ENCODE measurements at places on chromosomes 13 and 19.

DNA sequence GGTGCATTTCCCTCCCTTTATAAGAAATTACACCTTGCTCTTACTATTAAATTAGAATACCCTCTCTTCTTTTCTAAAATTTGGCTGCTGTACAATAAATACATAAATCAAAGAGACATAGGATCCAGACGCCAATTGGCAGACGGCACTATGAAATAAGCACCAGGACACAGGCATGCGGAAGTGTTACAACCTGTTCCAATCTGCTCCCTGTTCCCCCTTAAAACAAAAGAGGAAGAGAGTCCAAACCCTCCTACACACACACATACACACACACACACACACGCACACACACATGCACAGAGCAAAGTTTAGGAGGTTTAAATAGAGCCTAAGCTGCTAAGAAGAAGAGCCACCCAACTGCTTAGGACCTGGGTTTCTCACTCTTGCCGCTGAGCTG, 75.6 kb upstream of the ZNF507 start:
- no peak for DNase-seq

DNA sequence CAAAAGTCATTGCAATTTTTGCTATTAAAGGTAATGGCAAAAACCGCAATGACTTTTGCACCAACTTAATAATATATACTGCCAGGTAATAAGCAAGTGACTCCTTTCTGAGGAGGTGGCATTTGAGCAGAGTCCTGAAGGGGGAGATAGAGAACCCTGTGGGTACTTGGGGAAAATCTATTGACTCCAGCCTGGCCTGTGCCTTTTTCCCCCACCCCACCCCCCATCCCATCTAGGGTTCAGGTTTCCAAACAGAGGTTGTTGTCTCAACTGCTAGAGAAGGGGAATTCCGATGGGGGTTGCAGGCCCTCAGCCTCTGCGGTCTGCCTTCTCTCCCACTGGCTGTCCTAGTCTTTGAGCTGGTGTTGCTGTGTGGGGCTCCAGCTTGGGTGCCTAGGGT, 11.5 kb downstream of the S1PR2 start:
- DNase-seq: peak; percentile 66

GRCh38 chr13:68190818-68191217, 960.7 kb upstream of the PCDH9 start:
- no peak for DNase-seq

- DNase-seq: no peak
Observed at GRCh38 chr13:73187106-73187505, 128.3 kb downstream of the KLF5 start.

- DNase-seq: peak; percentile 77
Observed at GRCh38 chr13:76886292-76887075, at the start of gene KCTD12. KCTD12 (minus strand) TSS chr13:76886405; CDS start chr13:76886148, 257 bp downstream.

DNA sequence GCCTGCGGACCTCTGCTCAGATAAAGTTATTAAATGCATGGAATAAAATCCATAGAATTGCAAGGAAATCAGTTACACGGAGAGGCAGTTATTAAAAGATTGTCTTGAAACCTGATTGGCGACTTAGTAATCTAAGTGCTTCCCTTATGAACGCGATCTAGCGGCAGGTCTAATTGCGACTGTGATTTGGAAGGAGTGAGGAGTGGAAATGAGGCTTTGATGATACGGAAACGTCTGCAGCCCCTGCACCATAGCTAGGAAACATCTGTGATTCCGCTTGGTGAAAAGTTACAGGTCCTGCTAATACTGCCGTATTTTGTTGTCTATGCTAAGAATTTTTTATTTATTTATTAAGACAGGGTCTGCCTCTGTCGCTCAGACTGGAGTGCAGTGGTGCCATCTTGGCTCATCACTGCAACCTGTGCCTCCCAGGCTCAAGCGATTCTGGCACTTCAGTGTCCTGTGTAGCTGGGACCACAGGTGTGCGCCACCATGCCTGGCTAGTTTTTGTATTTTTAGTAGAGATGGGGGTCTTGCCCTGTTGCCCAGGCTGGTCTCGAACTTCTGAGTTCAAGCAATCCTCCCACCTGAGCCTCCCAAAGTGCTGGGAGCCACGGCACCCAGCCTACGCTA, 887 bp downstream of the NDUFS7 start:
- no peak for DNase-seq

- DNase-seq: no peak
Observed at GRCh38 chr13:93227280-93227877, 772 bp downstream of the GPC6 start.

DNA sequence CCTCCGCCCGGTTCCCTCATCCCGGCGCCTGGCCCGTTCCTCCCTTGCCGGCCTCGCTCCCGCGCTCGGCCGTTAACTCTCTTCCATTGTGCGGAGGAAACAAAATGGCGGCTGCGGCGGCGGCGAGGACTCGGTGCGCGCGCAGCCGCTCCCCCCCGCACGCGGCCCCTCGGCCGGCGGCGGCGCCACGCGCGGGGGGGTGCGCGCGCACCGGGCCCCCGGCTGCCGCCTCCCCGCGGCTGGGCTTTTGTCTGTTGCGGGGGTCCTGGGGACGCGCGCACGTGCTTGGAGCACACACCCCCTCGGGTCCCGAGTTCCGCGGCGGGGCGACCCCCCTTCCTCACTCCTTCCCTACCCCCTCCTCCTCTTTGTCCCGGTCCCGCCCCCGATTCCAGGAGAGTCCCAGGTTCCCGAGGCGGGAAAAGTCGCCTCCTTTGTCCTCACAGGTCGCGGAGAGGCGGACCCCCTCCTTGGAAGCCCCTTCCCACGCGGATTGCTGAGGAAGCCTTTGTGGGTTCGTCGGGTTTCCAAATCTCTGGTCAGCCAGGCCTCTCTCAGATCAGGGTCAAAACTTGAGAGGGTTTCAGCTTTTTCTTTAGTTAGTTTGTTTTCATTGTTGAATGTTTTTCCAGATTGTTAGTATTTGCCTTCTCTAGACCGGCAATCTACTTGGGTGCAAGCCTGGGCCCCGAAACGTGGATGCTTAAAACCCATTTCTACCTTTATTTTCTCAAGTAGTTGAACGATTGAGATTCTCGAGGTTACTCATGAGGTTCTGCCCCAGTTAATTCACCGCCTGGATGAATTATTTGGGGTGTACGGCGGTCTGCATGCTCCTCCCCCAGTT, 687 bp downstream of the ILF3 start:
- peak; percentile 78 for DNase-seq

- no peak for DNase-seq
Observed at GRCh38 chr13:97288486-97288900, 66.4 kb downstream of the MBNL2 start.

GRCh38 chr19:12666265-12667048, at the start of the genes MAN2B1 and WDR83:
MAN2B1 (minus strand) TSS chr19:12666742; CDS start chr19:12666701, 41 bp downstream.
WDR83 (plus strand) TSS chr19:12666807; CDS start chr19:12669791, 2,984 bp downstream.
- DNase-seq: peak; percentile 83

- no peak for DNase-seq
Observed at GRCh38 chr13:112120031-112120373, 53.1 kb downstream of the SOX1 start.

- DNase-seq: no peak
Observed at GRCh38 chr13:99165753-99166587, 34.7 kb upstream of the UBAC2 start.

DNA sequence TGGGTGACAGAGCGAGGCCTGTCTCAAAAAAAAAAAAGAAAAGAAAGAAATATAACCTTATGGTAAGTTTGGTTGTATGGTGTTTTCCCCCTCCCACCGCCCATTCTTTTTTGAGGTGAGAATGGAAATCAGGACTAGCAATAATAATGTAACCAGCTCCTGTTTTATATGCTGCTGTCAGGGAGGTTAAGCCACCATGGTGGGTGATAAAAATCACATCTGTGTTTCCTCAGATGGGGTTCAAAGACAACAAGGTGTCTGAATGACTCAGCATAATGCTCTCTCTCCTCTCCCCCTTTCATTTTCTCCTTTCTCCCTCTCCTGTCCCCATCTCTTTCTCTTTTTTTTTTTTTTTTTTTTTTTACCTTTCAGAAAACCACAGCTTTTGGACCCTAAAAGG, 28.3 kb upstream of the GARRE1 start:
- DNase-seq: no peak

GRCh38 chr13:106100171-106100919, 435.1 kb downstream of the EFNB2 start:
- DNase-seq: no peak

GRCh38 chr13:80036845-80037504, 304.0 kb downstream of the SPRY2 start:
- no peak for DNase-seq

- DNase-seq: no peak
Observed at GRCh38 chr13:36917311-36917710, 2.7 kb downstream of the SMAD9 start.

DNA sequence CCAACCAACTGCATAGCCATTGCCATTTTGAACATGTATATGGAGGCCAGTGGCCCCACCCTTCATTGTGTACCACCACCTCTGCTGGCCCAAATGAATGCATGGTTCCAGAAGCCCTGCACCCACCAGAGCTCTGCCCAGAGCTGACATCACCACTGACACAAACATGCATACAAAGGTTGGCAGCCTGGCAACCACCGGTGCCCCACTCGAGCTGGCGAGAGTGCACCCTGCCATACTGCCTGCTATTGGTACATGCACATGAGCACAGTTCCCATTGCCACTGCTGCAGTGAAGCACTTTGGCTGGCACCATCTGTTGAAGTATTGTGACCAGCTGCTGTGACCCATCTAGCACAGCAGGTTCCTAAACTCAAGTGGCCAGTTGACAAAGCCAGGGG, 1564.9 kb downstream of the OLFM4 start:
- no peak for DNase-seq

- no peak for DNase-seq
Observed at GRCh38 chr19:48308631-48309586, 16.4 kb upstream of the EMP3 start.

DNA sequence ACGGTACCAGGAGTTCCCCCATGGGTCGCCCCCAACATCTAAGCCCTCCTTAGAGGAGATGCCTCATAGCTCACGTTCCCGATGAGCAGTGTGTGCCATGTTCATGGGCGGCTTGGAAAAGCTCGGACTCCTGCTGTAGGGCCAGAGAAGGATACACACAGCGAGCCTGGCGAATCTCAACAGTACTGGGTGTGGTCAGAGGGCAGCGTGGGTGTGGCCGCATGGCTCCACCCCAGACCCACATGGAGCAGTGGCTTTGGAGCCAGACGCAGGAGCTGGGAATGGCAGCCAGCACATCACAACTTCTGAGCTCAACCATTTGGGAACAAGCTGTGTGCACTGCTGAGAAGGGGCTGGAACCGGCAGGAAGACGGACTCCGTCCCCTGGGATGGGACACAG, 15.6 kb downstream of the CAPS start:
- DNase-seq: no peak

- no peak for DNase-seq
Observed at GRCh38 chr13:73254827-73255226, 196.0 kb downstream of the KLF5 start.

- no peak for DNase-seq
Observed at GRCh38 chr13:83007226-83007625, 875.0 kb downstream of the SLITRK1 start.

DNA sequence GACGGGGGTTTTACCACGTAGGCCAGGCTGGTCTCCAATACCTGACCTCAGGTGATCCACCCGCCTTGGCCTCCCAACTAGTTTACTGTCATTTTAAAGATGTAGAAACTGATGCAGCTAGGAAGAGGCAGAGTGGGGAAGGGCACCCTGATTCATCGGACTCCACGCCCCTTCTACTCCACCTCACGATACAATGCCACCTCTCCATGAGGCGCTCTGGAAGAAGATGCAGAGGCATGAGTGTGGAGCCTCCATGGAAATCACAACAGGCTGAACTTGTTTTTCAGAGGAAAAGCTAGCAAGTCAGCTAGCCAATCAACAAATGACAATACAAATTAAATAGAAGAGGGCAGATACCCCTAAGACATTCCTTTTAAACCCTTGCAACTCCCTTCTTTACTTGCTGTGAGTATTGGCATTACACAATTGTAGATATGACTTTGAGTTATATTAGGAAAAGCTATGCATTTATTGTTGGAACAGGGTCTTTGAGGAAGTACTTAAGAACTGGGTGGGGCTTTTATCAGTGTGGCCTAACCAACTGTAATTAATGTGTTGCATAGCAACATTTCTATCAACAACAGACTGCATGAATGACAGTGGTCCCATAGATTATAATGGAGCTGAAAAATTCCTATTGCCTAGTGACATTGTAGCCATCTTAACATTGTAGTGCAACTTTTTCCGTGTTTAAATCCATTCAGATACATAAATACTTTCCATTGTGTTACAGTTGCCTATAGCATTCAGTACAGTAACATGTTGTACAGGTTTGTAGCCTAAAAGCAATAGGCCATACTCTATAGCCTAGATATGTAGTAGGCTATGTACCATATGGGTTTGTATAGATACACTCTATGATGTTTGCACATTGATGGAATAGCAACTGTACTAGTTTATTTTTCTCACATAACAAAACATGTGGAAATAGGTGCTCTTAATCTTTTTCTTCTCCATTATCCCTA, 17.6 kb downstream of the WDFY2 start:
- no peak for DNase-seq

DNA sequence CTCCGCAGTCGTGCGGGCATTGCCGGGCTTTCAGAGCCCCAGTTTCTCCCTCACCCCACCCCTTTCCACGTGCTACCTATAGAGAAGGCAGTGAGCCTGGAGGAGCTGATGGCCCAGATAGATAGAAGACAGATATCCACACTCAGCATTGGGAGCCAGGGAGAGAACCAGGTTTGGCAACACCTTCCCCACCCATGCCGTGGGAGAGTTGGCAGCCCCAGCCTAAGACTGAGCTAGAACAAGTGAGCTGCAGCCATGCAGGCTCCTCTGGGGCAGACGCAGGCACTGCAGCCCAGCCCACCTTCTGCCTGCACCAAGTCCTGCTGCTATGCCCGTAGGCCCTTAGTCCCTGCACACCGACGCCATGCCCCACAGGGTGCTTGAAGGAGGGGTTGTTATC, 10.3 kb upstream of the KRTDAP start:
- no peak for DNase-seq

GRCh38 chr19:46495786-46496099, at the start of gene PNMA8B:
PNMA8B (minus strand) TSS chr19:46495867; CDS start chr19:46495465, 402 bp downstream.
- peak; percentile 43 for DNase-seq

GRCh38 chr19:46201454-46202310, 27.9 kb upstream of the IGFL1 start:
- no peak for DNase-seq

DNA sequence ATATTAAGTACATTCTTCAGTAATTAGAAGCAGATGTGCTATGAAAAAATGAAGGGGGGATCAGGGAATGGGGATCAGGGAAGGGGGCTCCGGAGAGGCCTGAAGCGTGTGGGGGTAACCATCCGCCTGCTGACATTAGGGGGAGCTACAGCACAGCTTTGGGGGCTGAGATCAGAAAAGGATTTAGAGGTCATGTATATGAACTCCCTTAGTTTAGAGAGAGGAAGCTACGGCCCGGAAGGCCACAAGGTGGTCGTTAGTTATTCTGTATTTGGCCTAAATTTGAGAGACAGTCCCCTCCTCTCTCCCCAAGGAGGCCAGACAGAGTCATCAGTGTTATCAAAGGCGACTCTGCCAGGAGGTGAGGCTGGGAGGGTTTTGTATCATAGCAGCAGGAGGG, 99.0 kb downstream of the TM9SF2 start:
- DNase-seq: no peak

- peak; percentile 81 for DNase-seq
Observed at GRCh38 chr19:1248139-1248785, at the start of gene MIDN. MIDN (plus strand) TSS chr19:1248583; CDS start chr19:1250297, 1,714 bp downstream.

- peak; percentile 34 for DNase-seq
Observed at GRCh38 chr13:20901668-20902437, 693 bp downstream of the XPO4 start.

GRCh38 chr19:47652285-47652684, 43.4 kb downstream of the BICRA start:
- no peak for DNase-seq

All from CD4-positive, alpha-beta T cell treated with Interleukin-12 subunit alpha and Interleukin-12 subunit beta, for 1 hour (primary cell).